OCI-LY7 (cell line): ENCODE measurements at places on chromosomes 2 and 18.

DNA sequence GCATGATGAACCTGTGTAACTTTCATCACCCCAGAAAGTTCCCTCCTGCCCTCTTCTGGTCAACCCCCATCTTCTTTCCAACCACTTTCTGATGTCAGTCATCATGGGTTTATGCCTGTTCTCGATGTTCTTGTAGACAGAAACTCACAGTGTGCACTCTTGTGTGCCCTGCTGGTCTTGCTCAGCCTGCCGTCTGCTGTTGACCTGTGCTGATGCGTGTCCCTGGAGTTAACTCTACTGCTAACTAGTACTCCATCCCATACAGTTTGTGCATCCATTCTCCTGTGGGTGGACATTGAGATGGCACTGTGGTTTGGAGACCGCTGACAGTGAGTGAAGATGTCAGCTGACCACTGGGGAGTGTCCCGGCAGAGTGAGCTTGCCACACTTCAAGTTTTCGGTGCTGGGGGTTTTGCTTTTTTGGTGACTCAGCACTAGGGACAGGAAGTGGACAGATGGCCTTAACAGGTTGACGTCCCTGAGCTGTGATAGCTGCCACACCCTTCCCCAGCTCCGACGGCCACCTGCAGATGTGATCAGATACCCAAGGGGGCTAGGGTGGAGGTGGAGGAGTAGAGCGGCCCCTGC lies 14.8 kb downstream of the KLHL29 start:
- DNase-seq, result no peak

- DNase-seq, result no peak
These were observed 460.7 kb downstream of the MTX2 start for GRCh38 chr2:176729706-176730569.

GRCh38 chr2:8058652-8059051 lies 623.2 kb upstream of the ID2 start:
- DNase-seq, result peak; percentile 74

GRCh38 chr2:151766437-151767153 lies 32.3 kb upstream of the NEB start:
- DNase-seq, result peak; percentile 58

DNA sequence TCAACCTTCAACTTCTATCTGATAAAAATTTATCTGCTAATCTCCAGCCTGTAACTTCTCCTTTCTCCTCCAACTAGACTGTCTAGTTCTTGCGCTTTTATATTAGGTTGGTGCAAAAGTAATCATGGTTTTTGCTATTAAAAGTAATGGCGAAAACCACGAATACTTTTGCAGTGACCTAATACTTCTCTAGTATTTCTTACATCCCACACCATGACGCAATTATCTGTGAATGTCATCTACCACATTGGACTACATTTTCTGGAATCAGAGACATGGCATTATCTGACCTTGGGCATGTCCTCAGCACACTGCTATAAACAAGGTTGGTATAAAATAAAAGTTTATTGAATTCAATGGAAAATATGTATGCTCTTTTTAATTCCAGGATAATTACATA lies 370.2 kb upstream of the LYPD1 start:
- DNase-seq, result no peak

- no peak for DNase-seq
These were observed 4.1 kb upstream of the LOXHD1 start for GRCh38 chr18:46660957-46661749.

GRCh38 chr2:108988076-108988795 lies 784 bp downstream of the EDAR start:
- DNase-seq, result no peak

- no peak for DNase-seq
These were observed 78.2 kb downstream of the MYL12B start for GRCh38 chr18:3340015-3340681.

- no peak for DNase-seq
These were observed 169.6 kb upstream of the EPHA4 start for GRCh38 chr2:221741496-221742211.

DNA sequence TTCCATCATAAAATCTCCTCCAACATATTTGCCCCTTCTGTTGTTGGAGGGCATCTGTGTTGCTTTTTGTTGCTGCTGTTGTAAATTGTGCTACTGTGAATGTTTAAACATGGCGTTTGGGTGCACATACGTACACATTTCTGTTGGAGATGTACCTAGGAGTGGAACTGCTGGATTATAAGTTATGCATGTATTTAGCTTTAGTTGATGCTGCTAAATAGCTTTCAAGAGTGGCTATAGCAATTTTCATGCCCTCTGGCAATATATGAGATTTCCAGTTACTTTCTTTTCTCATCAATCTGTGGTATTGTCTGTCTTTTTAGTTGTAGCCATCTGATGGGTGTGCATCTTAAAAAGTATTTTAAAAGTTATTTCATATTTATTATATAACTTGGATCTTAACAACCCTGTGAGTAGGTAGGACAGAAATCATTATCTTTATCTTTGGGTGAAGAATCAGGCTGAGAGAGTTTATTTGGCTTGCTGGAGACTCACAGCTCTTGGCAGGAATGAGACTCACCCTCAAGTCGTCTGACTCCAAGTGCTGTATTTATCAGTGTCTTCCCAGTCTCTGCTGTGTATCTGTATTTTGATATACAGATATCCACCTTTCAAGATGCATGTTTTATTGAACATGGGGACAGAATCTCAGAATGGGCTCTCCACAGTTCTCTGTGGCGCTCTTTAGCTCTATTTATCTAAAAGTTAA lies 16.9 kb downstream of the ZNF236 start:
- DNase-seq, result no peak

- DNase-seq, result no peak
These were observed 315.2 kb upstream of the ZEB2 start for GRCh38 chr2:144834998-144835633.
